Bone marrow (tissue), 2 donors: ENCODE measurements at places on chromosomes 4 and X.

DNA sequence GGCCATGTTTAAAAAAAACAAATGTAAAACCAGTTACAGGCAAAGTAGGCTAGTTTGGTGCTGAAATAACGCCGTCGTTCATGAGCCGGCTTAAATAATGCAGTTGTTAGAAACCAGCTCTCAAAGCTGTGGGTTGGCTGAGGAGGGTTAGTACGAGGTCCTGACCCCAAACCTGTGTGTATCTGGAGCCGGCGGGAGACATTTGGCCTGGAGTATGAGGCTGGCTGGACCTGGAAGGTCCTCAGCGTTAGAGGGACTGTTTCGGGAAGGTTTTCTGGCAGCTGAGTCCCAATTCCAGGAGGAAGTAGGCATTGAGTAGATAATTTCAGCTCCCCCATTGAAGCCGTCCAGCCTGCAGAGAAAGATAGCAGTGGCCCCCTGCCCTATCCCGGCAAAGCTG, 73.4 kb upstream of the PPP2R3B start:
- DNase-seq, result no peak

DNA sequence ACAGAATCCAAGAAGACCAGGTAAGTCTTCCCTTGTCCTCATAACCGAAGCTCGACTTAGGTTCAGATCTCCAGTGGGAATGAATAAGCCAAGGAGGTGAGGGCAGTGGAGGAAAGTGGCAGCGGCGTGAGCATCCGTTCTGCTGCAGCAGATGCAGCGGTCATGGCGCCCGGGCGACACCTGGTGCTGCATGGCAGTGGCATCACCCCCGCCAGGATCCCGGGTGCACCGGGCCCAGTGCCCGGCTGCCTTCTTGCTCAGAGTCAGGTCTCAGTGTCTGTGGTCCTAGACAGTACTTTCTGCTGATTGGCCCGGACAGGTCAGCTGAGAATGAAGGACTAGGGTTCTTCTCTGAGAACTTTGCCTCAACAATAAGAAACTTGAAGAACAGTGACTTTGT, 83.4 kb upstream of the SORBS2 start:
- no peak for DNase-seq

DNA sequence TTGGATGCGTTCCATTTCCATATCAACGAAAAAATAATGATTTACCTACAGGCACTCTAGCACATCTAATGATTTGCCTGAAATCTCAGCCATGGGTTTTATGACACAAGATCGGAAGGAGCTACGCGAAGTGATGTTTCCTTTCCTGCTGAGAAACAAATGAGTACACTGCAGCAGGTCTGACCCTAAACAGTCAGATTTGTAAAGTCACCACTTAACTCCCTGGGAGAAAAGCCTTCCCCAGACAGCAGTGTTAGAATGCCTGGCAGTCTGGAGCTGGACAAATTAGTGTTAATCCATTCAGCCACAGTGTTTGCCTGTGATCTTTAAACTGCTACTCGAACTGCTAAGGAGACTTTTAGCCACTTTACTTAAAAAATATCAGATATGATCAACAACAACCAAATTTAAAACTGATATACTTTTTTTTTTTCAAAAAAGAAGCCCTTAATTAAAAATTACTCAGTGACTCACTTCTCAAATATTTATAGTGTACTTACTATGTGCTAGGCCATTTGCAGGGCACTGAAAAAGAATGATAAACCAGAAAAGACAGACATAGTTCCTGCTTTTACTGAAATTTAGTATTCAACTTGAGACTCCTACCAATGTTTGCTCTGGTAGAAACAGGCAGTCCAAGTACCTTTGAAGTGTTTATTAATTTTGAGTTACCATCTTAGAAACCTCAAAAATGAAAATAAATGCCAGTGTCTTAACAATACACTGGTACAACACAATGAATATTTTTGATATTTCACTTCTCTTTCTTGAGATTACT, 104.5 kb downstream of the SHISA3 start:
- no peak for DNase-seq

DNA sequence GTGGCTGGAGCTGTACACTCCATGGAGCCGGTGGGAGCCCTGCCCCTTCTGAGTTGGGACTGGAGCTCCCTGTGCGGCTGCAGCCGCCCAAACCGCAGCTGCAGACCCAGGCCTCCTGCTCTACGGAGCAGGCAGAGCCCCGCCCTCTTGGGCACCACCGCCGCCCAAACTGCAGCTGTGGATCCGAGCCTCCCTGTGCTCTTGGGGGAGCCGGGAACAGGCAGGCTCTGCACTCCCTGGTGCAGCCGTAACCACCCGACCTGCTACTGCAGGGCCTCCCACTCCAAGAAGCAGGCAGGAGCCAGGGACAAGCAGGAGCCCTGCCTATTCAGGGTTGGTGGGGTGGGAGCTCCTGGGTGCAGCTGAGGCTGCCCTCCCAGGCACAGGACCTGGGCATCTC, 237.5 kb upstream of the ATP6AP2 start:
- DNase-seq, result no peak

- DNase-seq, result no peak
These were observed 296 bp upstream of the ADGRL3 start for GRCh38 chr4:61199873-61200186.

DNA sequence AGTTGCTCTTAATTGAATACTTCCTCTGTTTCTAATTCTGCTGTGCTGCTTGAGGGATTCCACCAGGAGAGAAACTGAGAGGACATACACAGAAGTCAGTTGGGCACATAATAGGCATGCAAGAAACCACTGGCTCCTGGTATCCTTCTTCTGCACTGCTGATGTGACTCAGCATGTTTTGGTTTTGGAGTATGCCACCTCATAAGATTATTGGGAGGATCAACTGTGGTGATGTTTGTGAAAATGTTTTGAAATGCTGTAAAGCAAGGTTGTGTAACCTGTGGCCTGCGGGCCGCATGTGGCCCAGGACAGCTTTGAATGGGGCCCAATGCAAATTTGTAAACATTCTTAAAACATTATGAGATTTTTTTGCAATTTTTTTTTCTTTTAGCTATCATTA, 119.6 kb downstream of the GATB start:
- DNase-seq, result no peak

DNA sequence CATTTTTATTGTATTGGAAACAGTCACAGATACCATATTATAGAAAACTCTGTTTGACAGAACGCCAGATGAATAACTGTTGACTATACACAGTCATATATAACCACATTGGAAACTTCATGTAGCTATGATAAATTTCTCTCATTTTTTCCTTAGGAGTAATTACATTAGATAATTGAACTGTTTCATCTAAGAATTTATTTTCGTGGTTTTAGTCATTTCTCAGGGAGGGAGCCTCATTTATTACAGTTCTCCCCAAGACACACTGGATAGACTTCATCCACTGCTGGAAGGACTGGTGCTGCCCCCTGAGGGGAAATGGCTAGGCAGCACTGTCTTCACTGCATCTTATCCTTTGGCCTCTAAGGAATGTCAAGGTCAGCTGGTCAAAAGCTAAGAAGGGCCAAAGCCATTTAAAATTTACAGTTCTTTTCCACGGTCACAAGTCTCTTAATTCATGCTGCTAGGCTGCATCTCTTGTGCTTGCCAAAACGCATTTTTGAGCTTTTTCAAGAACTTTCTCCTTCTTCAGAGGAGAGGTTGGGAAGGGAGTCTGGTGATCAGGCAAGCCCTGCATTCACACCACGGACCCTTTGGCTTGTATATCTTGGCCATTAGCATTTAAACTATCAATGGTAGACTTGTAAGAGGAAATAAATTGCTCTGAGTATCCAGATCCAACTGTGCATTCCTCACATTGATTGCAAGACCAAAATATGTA, 145.1 kb downstream of the CBR4 start:
- DNase-seq, result no peak

GRCh38 chrX:20284992-20285391, 18.3 kb upstream of the RPS6KA3 start:
- DNase-seq, result no peak

GRCh38 chrX:15744181-15744867, 6.3 kb downstream of the CA5B start:
- no peak for DNase-seq

- DNase-seq, result no peak
These were observed 477 bp downstream of the KLHL13 start for GRCh38 chrX:118115953-118116712.

- DNase-seq, result no peak
These were observed 10.8 kb upstream of the PHKA2 start for GRCh38 chrX:18994713-18995112.

DNA sequence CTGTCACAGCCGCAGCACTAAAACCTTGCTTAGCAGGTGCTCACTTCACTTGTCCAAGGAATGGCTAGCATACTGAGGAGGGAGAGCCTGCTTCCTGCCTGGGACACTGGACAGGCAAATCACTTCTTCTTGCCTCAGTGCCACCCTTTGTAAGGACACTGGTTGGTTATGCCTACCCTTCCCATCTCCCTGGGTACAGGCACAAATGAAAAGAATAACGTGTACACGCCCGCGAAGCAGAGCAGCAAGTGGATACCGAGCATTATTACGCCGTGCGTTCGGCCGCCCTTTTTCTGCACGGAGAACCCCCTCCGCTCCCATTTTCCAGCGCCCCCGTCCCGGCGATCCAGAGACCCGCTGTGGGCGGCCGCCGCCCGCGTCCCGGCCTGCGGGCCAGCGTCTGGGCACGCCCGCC, 338 bp upstream of the KLHL2 start:
- peak; percentile 49 for DNase-seq

DNA sequence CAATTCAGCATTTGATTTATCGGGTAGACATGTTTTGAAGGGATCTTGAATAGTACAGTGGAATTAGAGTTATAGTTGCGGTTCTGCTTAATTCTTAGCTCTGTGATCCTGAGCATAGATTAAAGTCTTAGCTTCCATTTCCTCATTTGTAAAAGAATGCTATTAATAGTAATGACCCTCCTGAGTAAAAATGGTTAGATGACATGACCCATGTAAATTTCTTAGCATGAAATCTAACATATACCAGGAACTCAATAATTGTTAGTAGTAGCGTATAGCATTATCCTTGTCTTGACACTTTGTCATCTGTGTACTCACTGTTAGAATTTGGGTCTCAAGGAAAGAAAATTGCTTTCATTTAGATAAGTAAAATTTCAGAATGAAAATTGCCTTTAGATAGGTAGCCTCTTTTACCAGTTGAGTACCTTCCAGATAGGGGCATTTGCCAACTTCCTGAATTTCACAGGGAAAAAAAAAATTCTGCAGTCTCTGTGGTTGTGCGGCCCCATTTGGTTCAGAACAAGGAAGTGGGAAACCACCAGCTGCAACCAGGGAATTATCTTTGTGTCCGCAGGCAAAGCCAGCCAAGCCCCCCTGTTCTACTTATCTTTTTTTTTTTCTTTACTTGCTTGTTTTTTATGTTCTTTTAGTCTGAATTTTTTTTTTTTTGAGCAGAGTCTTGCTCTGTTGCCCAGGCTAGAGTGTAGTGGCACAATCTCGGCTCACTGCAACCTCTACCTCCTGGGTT, 86.9 kb downstream of the TMEM164 start:
- peak; percentile 23 for DNase-seq

DNA sequence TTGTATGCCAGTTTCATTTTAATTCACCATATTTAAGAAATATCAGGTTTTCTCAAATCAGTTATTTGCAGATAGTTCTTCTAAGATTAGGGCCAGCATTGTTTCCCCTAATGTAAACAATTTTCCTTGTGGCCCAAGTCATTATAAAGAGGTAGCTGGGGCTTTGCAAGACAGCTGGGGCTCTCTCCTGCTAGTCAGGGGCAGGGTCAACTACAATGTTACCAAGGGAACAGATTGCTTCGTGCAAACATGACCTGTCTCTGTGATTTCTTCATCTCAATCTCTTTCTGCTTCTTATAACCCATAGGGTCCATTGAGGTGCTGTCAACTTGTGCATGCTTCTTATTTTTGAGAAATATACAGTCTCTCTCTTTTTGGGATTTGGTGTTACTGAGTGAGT, 12.1 kb downstream of the ARMCX6 start:
- no peak for DNase-seq

GRCh38 chrX:15495801-15496200, 2.7 kb upstream of the PIR start:
- no peak for DNase-seq

DNA sequence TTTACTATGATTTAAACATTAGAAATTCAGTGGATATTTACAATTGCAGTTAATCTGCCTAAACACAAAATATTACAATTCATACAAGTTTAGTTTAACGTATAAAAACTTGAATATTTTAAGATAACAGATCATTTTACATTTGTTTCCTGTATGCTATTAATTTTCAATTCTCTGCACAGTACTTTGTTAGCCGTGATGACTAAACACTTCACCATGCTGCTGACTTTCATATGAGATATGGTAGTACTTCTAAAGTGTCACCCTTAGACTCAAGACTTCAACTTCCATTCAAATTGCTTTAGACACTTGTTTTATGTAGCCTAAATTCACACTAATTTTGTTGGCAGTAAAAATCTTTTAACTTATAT, 1646.4 kb upstream of the ADGRL3 start:
- DNase-seq, result no peak

DNA sequence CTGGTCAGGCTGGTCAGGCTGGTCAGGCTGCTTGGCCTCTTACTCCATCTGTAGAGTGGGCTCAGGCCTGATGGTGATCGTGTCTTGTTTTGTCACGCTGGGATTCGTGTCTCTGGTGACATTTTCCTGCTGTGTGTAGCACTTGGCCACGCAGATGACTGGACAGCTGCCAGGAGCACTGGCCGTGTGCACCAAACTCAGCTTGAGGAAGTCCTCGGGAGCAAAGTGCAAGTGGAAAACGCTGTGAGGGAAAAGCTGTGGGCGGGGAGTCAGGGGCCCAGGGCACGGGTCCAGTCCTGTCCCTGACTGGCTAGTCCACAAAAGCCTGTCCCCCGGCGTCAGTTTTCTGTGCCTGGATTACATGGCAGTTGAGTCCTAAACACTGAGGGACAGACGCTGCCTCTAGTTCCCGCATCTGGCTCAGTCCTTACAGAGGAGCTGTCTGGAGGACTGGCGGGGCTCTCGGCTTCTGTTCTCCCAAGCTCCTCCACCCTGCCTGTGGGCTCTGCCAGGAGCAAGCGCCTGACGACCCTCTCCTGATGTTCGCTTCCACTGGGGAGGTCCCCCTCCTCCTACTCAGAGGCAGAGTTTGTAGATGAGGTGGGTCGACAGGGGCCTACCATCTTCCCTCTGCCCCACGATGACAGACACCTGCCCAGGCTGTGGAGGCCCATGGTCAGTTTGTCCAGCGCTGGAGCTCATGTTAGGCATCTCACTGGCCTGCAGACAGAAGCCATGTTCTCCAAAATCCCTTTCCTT, 35.9 kb upstream of the GRPEL1 start:
- DNase-seq, result no peak

DNA sequence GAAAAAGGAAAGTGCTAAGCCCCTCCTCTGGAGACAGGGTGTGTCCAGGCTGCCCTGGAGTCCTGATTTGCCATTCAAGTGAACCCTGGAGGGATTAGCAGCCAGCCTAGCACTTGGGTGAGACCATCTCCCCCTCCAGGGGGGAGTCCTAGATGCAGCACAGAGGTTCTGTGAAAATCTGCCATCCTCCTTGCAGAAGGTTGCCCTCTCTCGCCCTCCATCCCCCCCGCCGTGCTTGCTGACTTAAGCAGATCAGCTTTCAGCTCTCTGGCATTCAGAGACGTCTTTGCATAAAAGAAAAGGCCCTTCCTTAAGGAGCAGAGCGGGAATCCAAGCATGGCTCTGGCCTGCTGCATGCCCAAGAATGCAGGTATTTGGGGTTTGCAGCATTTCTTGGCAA, 102.1 kb upstream of the SCML1 start:
- DNase-seq, result no peak

- DNase-seq, result no peak
These were observed 260.7 kb downstream of the SNCA start for GRCh38 chr4:89576246-89576645.

- DNase-seq, result no peak
These were observed 295 bp upstream of the TLR10 start for GRCh38 chr4:38783109-38783460.
